ENCODE measurements at places on chromosomes 12 and 14.
A peak's percentile ranks its signal among the peaks of the same experiment; 100 is the strongest.

DNA sequence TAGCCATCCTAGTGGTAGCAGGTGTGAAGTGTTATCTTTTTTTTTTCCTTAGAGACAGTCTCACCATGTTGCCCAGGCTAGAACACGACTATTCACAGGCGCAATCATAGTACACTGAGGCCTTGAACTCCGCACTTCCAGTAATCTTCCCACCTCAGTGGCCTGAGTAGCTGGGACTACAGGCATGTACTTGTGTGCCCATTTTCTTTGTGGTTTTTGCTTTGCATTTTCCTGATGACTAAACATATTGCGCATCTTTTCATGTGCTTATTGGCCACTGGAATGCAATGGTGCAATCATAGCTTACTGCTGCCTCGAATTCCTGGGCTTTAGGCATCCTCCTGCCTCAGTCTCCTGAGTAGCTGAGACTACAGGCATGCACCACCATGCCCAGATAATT lies 33.3 kb upstream of the GCH1 start:
- H3K27ac ChIP-seq, result no peak overlapping the region
- H3K36me3 ChIP-seq, result peaks cover 2% of the 10 kb centered on the region

- DNase-seq, result no peak
- no peak overlapping the region for H3K4me3 ChIP-seq
- no peak overlapping the region for H3K27ac ChIP-seq
- peaks cover 7% of the 10 kb centered on the region for H3K4me1 ChIP-seq
- H3K36me3 ChIP-seq, result peaks cover 7% of the 10 kb centered on the region
These were observed 116.4 kb downstream of the SLC38A1 start for GRCh38 chr12:46152456-46152855.

- H3K4me3 ChIP-seq, result no peak overlapping the region
- H3K27ac ChIP-seq, result no peak overlapping the region
- H3K36me3 ChIP-seq, result no peaks in the 10 kb centered on the region
- H3K27me3 ChIP-seq, result no peaks in the 10 kb centered on the region
These were observed 105.0 kb upstream of the TMTC1 start for GRCh38 chr12:29888777-29889176.

GRCh38 chr12:108630481-108631207 lies 3.0 kb downstream of the SELPLG start:
- H3K4me3 ChIP-seq, result no peak overlapping the region
- no peaks in the 10 kb centered on the region for H3K27me3 ChIP-seq
- peaks cover 4% of the 10 kb centered on the region for H3K36me3 ChIP-seq
- H3K27ac ChIP-seq, result peak overlapping the region; percentile 66
- H3K4me1 ChIP-seq, result peaks cover 45% of the 10 kb centered on the region

GRCh38 chr14:61517911-61518384 lies 177.4 kb upstream of the HIF1A start:
- H3K4me1 ChIP-seq, result peaks cover 5% of the 10 kb centered on the region
- no peak for DNase-seq
- H3K27ac ChIP-seq, result no peak overlapping the region

DNA sequence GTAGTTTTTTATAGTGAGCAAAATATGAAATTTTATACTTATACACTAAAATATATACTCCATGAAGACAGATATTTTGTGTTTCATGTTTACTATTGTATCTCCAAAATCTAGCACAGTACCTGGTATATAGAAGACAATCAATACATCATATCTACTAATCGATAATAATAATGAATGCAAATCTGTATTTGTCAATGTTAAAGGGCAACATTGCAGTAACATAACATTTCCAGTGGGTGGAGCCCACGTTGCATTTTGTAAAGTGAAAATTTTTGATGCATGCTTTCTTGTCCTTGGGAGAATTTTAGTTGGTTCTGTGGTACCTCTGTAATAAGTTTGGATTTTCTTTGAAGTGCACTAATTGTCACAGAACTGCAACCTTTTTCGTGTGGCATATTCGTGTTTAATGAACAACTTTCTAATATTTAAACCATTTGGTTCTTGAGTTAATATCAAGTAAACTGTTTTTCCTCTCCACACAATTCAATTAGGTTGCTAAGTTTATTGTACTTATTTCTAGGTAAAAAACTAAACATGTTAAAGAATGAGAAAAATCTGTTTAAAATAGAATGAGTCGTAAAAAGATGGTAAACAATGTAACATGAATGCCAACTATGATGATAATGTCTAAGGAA lies 47.4 kb downstream of the AVPR1A start:
- no peaks in the 10 kb centered on the region for H3K4me1 ChIP-seq
- H3K27ac ChIP-seq, result no peak overlapping the region
- H3K27me3 ChIP-seq, result no peaks in the 10 kb centered on the region
- no peaks in the 10 kb centered on the region for H3K36me3 ChIP-seq
- no peak for DNase-seq
- H3K4me3 ChIP-seq, result no peak overlapping the region
